Glutamatergic neuron (in vitro differentiated cells): ENCODE measurements at places on chromosomes 12 and 14.

DNA sequence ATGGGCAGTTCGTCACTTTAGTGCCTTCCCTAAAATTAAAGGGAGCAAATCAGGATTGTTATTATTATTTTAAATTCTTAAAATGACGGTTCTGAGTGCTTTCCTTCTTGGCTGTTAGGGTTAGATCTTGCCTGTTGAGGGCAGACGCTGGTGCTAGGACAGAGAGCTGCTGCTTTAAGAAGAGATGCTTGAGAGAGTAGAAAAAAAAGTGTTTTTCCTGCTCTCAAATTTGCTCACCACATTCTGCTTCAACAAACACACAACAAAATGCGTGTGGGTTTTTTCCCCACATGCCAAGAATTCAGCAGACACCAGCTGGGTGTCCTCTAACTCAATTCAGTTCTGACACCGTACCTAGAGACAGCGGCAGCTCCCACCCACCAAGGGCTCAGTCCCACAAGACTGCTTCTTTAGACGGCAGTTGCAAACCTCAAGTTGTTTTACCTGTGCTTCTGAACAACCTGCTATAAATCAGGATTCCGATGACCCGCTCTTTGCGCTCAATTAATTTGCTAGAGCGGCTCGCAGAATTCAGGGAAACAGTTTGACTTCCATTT lies 75.8 kb upstream of the RIN3 start:
- no peak overlapping the region for H3K27ac ChIP-seq
- DNase-seq, result no peak
- H3K27me3 ChIP-seq, result peaks cover 4% of the 10 kb centered on the region
- H3K4me3 ChIP-seq, result no peak overlapping the region
- H3K36me3 ChIP-seq, result peaks cover 12% of the 10 kb centered on the region

DNA sequence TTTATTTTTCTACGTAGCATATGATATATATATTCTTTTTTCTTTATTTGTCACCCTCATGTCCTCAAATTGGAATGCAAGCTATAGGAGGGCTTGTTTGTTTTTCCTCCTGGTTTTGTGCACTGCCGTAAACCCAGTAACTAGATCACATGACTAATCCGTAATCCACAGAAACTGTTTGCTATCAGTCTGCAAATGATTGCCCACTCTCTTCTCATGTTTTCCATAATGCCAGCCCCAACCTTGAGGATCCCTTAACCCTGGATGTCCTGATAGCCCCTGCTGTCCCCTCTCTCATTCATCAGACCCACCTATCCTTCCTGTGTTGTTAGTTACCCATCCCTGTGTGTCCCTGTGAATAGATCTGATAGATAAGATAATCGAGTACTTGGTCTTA lies 94.0 kb downstream of the TSPAN9 start:
- no peaks in the 10 kb centered on the region for H3K36me3 ChIP-seq
- DNase-seq, result no peak
- H3K4me3 ChIP-seq, result peak overlapping the region; percentile 64
- H3K4me1 ChIP-seq, result peaks cover 62% of the 10 kb centered on the region
- H3K27me3 ChIP-seq, result peaks cover 10% of the 10 kb centered on the region

GRCh38 chr12:101616027-101616494 lies 21.3 kb downstream of the MYBPC1 start:
- no peaks in the 10 kb centered on the region for H3K4me1 ChIP-seq
- H3K27ac ChIP-seq, result no peak overlapping the region
- H3K4me3 ChIP-seq, result no peak overlapping the region
- DNase-seq, result no peak
- H3K36me3 ChIP-seq, result no peaks in the 10 kb centered on the region

DNA sequence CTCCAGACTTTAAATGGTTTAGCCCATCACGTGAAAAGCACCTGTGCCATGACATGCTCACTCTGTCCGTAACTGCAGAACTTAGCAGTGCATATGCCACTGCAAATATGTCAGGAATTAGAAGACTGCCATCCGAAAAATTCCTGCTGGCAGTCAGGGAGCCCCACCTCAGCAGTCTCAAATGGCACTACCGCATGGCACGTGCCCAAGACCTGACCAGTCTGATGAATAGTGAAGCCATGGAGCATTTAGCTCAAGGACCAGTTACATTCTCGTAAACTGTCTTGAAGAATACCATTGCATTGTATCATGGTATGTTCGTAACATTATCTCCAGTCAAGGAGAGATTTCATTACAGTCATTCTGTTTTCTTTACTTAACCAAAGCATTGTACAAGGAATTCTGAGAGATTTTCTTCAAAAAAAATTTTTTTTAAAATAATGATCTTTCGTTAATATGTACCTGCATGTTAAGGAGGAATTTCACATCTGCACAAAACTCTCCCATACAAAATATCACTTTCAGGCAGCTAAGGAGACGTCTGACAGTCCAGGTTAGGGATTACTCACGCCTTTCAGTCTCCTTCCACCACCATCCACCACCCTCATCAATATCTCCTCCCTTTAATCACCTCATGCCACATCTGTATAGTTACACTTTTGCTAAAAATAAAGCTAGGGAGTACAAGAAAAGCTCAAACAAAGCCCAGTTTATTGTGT lies 138.5 kb downstream of the ANO2 start:
- no peak for DNase-seq
- no peak overlapping the region for H3K4me3 ChIP-seq
- no peaks in the 10 kb centered on the region for H3K36me3 ChIP-seq
- H3K4me1 ChIP-seq, result no peaks in the 10 kb centered on the region

GRCh38 chr14:53032161-53032803 lies 81.4 kb upstream of the FERMT2 start:
- no peak for DNase-seq
- no peaks in the 10 kb centered on the region for H3K4me1 ChIP-seq
- H3K4me3 ChIP-seq, result no peak overlapping the region
- peaks cover 2% of the 10 kb centered on the region for H3K36me3 ChIP-seq

GRCh38 chr12:6078398-6079096 lies 45.9 kb downstream of the VWF start:
- no peak for DNase-seq
- peaks cover 8% of the 10 kb centered on the region for H3K27me3 ChIP-seq
- H3K27ac ChIP-seq, result peak overlapping the region; percentile 62
- no peaks in the 10 kb centered on the region for H3K36me3 ChIP-seq
- H3K4me3 ChIP-seq, result peak overlapping the region; percentile 38

- DNase-seq, result no peak
- no peak overlapping the region for H3K4me3 ChIP-seq
- H3K27ac ChIP-seq, result no peak overlapping the region
- H3K36me3 ChIP-seq, result no peaks in the 10 kb centered on the region
Measured at GRCh38 chr12:103745962-103746361, 95.1 kb downstream of the NT5DC3 start.

DNA sequence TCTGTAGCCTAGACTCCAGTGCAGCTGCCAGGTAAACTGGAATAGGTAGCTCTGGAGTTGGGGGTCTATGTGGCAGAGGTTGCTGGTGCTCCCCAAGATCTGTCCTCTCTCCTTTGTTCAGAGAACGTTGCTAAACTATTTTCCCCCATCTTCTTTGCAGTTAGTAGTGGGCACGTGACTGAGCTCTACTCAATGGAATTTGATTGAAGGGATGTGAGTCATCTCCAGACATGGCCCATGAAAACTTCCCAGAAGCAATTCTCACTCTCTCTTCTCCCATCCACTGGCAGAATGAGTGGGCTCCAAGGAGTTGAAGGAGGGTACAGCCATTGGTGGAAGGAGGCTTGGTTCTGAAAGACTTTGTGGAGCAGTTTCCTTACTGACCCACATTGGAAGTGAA lies 44.0 kb downstream of the PAH start:
- no peak for DNase-seq
- no peaks in the 10 kb centered on the region for H3K36me3 ChIP-seq

- no peak overlapping the region for H3K27ac ChIP-seq
- DNase-seq, result no peak
- H3K4me3 ChIP-seq, result no peak overlapping the region
- no peaks in the 10 kb centered on the region for H3K36me3 ChIP-seq
- H3K4me1 ChIP-seq, result peaks cover 14% of the 10 kb centered on the region
Measured at GRCh38 chr14:104425171-104425681, 154.3 kb upstream of the C14orf180 start.

- H3K4me3 ChIP-seq, result no peak overlapping the region
Measured at GRCh38 chr12:97640826-97641225, 178.2 kb downstream of the RMST start.

GRCh38 chr12:54502485-54502884 lies 4.9 kb downstream of the NCKAP1L start:
- H3K4me1 ChIP-seq, result no peaks in the 10 kb centered on the region
- DNase-seq, result no peak
- no peak overlapping the region for H3K4me3 ChIP-seq

DNA sequence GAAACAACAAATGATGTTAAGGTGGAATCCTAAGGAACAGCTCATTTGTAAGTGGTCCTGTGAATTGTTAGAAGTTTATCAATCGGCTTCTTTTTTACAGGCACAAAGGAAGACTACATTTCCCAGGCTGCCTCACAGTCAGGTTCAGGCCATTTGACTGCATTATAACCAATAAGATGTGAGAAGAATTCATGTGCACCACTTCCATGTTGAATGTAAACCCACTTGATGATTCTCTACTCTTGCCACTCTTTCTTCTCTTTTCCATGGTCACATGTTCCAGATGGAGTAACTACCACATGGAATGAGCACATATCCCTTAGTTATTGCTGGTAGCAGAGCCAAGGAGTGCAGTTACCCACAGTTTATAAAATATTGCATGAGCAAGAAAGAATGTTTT lies 67.1 kb upstream of the GZMB start:
- peaks cover 4% of the 10 kb centered on the region for H3K4me1 ChIP-seq
- H3K4me3 ChIP-seq, result no peak overlapping the region
- no peaks in the 10 kb centered on the region for H3K27me3 ChIP-seq
- H3K36me3 ChIP-seq, result no peaks in the 10 kb centered on the region
- no peak overlapping the region for H3K27ac ChIP-seq

DNA sequence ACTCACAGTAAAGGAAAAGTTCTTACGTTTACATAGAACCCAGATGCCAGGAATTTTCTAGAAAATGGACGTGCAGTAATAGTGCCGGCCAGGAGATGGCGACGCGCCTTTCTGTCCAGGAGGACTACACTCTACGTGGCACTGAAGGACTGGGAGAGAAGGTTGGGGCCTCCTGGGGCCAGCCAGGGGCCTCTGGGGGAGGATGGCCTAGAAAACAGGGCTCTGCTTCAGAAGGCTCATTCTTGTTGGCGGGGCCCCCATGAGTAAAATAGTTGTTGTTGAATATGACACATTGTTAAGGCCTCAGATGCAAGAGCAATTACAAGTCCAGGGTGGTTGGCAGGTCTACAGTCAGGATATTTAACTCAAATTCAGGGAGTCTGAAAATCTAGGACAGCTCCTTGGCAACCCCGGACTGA lies 120.1 kb upstream of the MAX start:
- peak; percentile 31 for DNase-seq
- no peak overlapping the region for H3K4me3 ChIP-seq
- H3K27ac ChIP-seq, result no peak overlapping the region

DNA sequence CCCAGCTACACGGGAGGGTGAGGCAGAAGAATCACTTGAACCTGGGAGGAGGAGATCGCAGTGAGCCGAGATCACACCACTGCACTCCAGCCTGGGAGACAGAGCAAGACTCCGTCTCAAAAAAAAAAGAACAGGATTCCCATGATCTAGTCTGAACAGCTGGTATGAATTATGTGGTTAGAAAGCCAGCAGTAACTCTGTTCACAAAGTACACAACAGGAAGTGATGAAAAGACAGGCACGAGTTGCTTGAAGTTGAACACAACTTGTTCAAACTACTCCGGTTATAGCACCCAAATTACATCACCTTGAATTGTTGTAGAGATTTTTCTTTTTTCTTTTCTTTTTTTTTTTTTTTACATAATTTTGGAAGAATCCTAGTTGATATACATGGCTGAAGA lies 238.8 kb upstream of the RGS6 start:
- H3K4me3 ChIP-seq, result no peak overlapping the region
- no peak for DNase-seq
- no peaks in the 10 kb centered on the region for H3K4me1 ChIP-seq
- H3K36me3 ChIP-seq, result no peaks in the 10 kb centered on the region

DNA sequence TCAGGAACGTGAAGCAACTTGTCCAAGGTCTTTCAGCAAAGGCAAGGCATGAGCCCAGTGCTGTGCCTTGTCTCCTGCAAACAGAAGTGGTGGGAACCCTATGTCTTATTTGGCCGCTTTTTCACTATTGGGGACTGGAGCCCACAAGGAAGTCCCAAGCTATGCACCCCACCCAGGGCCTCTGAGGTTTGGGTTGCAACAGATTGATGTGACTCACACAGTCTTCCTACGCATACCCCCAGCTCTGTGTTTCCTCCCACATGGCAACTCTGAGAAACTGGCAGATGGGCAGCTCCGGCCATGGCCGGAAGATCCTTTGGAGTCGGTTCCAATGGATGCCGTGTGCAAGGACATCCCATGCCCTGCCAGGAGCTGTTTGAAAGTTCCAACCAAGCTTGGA lies 28.3 kb upstream of the CMKLR1 start:
- H3K36me3 ChIP-seq, result no peaks in the 10 kb centered on the region
- no peak overlapping the region for H3K27ac ChIP-seq

DNA sequence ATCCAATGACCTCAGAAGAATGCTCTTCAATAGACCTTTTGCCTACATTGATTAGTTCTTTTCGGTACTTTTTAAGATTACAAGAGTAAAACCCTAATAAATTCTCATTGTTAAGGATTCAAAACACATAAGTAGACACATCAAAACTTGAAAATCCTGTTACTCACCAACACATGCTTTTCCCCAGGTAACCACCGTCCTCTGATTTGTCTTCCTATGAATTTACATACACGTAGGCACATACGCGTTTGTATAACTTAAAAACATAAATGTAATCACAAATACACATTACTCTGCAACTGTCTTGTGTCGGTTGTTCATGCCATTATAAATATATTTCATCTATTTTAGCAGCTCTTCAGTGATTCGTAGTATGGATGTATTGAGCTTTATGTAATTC lies 910 bp upstream of the WASHC4 start:
- H3K36me3 ChIP-seq, result no peaks in the 10 kb centered on the region
- H3K27ac ChIP-seq, result no peak overlapping the region
- peaks cover 5% of the 10 kb centered on the region for H3K27me3 ChIP-seq
- no peak for DNase-seq
- H3K4me1 ChIP-seq, result peaks cover 11% of the 10 kb centered on the region
- H3K4me3 ChIP-seq, result peak overlapping the region; percentile 98

- no peaks in the 10 kb centered on the region for H3K36me3 ChIP-seq
- peaks cover 6% of the 10 kb centered on the region for H3K27me3 ChIP-seq
- H3K4me3 ChIP-seq, result no peak overlapping the region
- H3K4me1 ChIP-seq, result peaks cover 1% of the 10 kb centered on the region
- H3K27ac ChIP-seq, result no peak overlapping the region
Measured at GRCh38 chr14:68785534-68786490, 7.1 kb downstream of the ZFP36L1 start.

GRCh38 chr14:99857551-99857950 lies 64.3 kb downstream of the EML1 start:
- no peak for DNase-seq
- H3K27ac ChIP-seq, result no peak overlapping the region
- peaks cover 3% of the 10 kb centered on the region for H3K27me3 ChIP-seq

DNA sequence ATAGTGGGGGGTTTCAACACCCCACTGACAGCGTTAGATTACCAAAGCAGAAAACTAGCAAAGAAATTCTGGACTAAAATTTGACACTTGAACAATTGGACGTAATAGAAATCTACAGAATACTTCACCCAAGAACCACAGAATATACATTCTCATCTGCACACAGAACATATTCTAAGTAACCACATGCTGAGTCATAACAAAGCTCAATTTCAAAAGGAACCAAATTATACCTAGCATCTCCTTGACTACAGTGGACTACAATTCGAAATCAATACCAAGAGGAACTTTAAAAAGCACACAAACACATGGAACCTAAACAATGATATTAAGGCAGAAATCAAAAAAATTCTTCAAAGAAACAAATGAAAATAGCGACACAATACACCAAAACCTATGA lies 871.6 kb upstream of the MDGA2 start:
- H3K27me3 ChIP-seq, result no peaks in the 10 kb centered on the region
- no peak overlapping the region for H3K27ac ChIP-seq
- H3K36me3 ChIP-seq, result no peaks in the 10 kb centered on the region
- no peaks in the 10 kb centered on the region for H3K4me1 ChIP-seq
- no peak overlapping the region for H3K4me3 ChIP-seq
